ENCODE measurements at places on chromosomes 5 and 9.

DNA sequence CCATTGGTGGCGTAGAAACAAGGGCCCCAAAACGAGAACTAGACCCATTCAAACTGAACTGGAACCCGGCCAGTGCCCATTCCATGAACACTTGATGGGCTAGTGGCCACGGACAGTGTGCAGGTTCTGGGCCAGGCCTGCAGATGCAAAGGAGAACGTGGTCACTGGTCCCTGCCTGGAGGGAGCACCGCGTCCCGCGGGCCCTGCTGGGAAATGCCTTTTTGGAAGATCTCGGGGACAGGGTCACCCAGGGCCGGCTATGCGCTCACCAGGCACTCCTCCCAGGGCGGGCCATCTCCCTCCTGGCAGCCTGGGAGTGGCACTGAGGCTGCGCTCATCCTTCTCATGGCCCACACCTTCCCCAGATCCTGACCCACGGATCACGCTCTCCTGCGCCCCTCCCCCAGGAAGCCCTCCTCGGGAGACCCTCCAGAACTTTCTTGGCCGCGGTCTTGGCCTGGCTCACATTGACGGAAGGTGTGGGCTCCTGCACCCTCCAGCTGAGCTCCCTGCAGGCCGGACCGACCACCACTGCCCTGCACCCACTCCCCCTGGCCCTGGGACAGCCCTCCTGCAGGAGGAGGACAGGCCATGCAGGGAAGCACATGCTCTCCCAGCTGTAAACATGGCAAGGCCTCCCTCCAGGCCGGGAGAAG, 2.8 kb upstream of the DIPK1B start:
- no peak for DNase-seq

DNA sequence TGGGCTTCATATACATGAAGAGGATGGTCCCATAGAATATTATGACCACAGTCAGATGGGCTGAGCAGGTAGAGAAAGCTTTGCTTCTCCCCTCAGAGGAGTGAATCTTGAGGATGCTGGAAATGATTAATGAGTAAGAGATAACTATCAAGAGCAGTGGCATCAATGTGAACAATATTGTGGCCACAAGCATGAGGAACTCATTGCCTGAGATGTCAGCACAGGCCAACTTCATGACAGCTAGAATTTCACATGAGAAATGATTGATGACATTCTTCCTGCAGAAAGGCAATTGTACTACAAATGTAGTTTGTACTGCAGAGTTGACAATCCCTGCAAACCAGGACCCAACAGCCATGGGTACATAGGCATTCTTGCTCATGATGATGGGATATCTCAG, 586 bp downstream of the OR13C9 start:
- no peak for DNase-seq

DNA sequence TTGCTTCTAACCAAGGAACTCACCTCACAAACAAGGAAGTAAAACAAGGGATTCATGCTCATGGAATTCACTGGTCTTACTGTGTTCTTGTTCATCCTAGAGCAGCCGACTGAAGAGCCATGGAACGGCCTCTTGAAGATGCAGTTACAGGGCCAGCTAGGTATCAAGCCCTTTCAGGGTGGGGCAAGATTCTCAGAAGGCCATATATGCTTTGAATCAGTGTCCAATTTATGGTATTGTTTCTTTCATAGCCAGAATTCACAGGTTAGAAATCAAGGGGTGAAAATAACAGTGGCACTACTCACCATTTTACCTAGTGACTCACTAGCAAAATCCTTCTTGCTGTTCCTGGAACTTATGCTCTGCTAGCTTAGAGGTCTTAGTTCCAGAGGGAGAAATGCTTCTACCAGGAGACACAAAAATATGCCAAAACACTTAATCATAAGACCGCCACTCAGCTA, 159.5 kb upstream of the CDH10 start:
- no peak for DNase-seq

- no peak for DNase-seq
Observed at GRCh38 chr5:158947846-158948245, 151.9 kb downstream of the EBF1 start.

DNA sequence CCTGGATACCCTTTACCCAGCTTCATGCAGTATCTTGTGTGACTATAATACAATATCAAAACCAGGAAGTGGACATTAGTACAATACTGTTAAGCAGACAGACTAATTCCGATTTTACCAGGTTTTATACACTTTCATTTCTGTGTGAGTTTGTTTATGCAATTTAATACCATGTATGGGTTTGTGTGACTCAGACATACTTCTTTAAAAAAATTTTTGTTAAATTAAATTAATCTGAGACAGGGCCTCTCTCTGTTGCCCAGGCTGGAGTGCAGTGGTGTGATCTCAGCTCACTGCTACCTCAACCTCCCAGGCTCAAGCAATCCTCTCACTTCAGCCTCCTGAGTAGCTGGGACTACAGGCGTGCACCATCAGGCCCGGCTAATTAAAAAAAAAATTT, 156.8 kb downstream of the GAPVD1 start:
- DNase-seq = no peak

DNA sequence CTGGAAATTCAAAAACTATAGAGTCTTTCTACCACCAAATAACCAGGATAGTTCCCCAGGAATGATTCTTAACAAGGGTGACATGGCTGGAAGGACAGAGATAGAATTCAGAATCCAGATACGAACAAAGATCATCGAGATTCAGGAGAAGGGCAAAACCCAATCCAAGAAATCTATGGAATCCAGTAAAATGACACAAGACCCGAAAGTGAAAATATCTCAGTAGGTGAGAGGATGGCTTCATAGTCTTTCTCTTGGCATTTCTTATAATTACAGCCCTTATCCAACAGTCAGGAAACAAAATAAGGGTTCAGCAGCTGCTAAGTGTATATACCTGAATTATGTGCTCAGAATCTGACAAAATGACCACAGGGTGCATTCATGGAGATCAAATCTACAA, 81.8 kb downstream of the FAM174A start:
- DNase-seq = no peak

GRCh38 chr5:35617060-35617434, 616 bp upstream of the SPEF2 start:
- no peak for DNase-seq

DNA sequence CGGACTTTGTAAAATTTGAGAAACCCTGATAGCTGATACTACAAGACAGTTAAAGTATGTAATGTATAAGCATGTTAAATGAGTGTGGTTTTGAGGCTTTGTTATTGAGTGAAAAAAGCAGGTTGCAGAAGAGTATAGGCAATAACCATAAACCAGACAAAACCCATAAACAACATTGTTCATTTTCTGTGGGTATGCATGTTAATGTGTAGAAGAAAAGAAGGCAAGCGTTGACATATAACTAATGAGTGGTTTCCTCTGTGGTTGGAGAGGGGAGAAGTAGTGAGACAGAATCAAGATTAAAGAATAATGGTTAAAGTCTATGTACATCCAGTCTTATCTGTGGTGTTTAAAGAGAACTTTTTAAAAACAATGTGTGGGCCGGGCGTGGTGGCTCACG, 26.2 kb downstream of the RAD23B start:
- DNase-seq = no peak

DNA sequence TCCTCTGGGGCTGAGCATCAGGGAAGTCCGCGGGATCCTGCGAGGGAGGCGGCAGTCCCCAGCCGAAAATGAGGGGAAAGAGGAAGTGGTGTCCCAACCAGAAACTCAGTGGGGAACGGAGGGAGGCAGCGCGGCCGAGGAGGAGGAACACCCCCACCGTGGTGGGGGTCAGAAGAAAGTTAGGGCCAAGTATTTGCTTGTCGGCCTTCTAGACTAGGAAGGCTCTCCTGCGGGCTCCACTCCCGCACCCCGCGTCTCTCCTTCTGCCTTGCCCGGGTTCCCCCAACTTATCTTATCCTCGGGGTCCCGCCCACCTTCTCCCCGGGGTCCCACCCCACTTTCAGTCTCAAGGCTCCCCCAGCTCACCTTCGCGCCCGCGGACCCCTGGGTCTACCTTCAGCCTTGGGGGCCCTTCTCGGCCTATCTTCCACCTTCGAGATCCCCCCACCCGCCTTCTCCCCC, 557 bp upstream of the PHF2 start:
- no peak for DNase-seq

GRCh38 chr9:81759680-81760215, 70.4 kb upstream of the TLE1 start:
- DNase-seq = no peak

GRCh38 chr5:54229041-54229780, 81.2 kb downstream of the ARL15 start:
- DNase-seq = peak; percentile 4

DNA sequence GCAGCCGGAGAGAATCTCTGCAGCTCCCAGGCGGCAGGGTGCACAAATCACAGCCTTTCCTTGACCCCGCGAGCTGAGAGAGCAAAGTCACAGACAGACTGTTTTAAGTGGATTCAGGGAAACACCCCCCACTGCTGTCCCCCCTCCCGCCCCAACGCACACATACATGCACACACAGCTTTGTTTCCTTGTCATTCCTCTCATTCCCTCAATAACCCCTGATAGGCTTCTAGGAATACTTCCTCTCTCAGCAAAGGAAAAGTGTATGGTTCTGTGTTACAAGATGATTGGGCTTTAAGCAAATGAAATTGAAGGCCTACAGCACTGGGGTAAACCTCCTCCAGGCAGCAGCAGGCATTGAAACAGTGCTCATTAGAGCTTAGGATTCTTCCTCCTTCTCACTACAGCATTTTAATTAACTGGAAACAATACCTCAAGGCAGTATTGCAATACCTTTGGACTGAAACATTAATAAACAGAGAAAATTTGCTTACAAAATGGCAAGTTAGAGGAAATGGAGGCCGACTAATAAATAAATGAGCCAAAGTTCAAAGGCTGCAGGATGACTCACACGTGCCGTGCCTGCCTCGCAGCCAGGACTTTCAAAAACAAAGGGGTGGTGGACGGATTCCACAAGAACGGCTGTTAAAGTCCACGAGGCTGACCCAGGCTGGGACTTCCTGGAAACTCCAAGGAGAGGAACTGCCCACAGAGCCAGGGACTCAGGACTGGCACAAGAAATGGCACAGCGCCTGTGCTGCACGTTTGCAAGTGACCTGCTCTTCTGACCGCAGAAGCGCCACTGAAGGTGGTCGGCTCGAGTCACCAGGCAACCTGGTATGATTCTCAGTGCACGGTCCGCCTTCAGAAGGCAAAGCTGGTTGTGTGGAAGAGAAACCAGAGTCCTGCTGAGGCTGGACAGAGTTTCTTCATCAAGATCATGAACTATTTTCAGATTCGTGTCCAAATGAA, 236.2 kb downstream of the SYK start:
- DNase-seq = no peak

- DNase-seq = no peak
Observed at GRCh38 chr5:64184832-64185231, 19.2 kb downstream of the RNF180 start.

DNA sequence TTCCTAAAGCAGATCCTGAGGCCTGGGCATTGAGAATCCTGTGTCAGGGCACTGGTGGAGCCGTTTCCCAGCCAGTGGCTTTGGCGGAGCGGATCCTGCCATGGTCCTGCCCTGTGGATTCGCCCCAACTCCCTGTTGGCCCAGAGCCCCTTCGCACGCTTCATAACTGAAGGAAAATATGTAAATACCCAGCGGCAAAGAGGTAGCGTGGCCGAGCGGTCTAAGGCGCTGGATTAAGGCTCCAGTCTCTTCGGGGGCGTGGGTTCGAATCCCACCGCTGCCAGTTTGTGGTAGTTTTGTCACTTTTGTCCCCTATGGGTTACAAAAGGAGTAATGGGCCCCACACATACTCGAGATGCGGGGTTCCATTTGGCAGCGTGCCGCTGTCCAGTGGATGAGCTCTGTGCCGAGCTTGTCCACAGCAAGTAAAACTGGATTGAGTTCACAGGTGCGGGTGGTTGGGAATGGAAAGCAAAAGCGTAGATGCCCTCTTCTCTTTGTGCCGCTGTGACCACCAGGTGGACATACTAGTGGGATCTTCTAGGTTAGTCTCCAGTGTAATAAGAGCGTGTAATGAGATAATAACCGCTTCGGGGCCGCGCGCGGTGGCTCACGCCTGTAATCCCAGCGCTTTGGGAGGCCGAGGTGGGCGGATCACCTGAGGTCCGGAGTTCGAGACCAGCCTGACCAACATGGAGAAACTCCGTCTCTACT, 17.3 kb downstream of the TRIM7 start:
- DNase-seq = no peak

DNA sequence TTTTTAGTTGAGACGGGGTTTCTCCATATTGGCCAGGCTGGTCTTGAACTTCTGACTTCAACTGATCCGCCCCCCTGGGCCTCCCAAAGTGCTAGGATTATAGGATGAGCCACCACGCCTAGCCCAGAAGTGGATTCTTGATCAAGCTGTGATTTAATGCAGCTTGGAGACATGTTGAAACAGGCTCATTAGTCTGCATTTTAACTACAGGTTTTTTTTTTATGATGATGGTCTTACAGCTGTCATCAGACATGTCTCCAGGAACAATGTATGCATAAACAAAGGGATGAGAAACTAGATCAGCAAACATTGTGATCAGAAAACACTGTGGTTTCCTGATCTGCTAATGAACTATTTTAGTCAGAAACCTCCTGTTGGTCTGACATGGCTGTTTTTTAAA, 30.0 kb upstream of the PLPP1 start:
- no peak for DNase-seq

- peak; percentile 45 for DNase-seq
Observed at GRCh38 chr9:130172161-130172857, at the start of gene NCS1. Gene NCS1, plus strand, starts transcription at chr9:130172404. Its CDS starts 260 bp downstream, at chr9:130172664.

DNA sequence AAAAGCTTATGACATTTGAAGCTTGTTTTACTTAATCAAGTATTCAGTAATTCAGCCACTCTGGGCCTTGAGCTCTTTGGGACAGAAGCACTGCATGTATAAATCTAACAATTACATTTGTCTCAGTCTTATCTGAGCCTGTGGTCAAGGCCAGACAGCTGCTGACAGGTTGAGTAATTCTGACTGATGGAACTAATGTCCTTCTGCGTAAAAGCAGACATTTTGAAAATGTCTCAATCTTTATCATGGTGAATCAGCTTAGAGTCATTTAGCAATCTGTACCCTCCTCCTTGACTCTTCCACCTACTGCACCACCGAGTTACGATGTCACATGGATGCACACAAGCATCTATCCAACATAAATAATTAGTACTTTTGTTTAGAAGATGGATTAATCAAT, 400.0 kb downstream of the ARRDC3 start:
- no peak for DNase-seq

DNA sequence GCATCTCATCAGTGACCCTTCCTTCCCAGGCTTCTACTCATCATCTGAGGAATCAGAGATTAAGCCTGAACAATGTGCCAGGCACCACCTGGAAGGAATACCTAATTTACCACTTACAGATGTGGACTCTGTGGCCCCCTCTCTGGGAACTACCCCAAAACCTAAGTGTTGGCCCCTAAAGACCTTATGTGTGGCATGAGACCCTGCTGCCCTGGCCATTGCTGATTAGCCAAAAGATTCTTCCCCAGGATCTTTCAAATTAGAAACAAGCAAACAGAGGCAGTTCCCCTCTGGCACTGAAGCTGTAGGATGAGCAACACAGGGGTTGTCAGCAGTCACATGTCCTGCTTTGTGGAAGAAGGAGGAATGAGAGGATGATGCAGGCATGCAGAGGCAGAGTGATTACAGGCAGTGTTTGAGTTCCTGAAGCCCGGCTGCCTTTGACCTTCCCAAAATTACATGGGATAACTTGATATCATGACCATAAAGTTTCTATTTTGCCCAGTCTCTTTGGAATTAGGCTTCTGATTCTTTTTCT, 10.6 kb downstream of the SPINK4 start:
- no peak for DNase-seq

Measured in NCI-H1930 (cell line).